ENCODE measurements at places on chromosomes 1 and 21.
A peak's percentile ranks its signal among the peaks of the same experiment; 100 is the strongest.

- no peak for DNase-seq
Observed at GRCh38 chr1:109094377-109094803, 3.8 kb downstream of the TMEM167B start.

- DNase-seq, result peak; percentile 3
Observed at GRCh38 chr1:23343221-23344110, 618 bp downstream of the HNRNPR start.

- no peak for DNase-seq
Observed at GRCh38 chr1:224185208-224185607, 2.2 kb downstream of the DEGS1 start.

DNA sequence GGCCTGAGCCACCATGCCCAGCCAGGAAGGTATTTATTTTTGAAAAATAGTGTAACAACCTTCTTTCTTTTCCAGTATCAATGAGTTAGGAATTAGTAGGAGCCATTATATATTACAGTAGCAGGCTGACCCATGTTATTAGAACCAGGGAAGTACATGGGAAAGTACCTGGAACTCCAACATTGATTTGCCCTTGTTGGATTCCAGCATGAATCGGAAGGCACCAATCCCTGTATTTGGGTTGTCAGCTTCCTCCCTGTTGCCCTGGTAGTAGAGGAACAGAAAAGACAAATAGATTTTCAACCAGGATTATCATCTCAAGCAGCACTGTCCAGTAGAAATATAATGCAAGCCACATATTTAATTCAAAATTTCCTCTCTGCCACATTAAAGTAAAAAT lies 10.2 kb upstream of the RBM8A start:
- no peak for DNase-seq

DNA sequence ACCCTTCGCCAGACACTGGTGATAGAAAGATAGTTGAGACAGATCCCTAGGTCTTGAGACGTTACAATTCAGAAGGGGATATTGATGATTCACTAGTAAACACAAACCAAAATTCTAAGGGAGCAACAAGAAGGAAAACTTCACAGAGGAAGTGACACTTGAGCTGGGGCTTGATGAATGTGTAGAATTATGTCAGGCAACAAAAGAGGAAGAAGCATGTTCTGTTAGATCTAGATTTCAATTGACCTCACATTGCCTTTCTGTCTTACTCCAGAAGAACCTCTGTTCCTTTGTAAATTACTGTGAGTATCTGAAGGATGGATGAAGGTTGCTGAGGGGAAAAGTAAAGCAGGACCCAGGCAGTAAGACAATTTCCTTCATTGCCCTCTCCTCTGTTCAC lies 328.2 kb downstream of the KCTD3 start:
- DNase-seq, result no peak

- DNase-seq, result no peak
Observed at GRCh38 chr1:228941666-228942065, 206.4 kb downstream of the RHOU start.

DNA sequence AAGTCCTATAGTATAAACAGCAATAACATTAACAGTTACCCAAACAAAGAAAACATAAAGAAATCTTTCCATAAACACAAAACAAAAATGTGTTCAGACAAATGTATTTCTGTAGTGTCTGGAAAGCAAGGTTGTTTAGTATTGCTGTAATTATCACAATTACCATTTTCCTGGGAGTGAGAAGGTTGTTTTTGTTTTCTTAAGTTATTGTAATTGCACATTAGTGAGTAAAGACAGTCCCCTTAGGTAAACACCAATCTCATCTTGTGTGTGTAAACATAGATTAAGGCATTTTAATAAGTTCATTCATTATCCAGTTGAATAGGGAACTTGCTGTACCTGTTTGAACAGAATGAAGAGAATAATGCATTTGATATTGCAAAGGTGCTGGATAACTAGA lies 356.9 kb upstream of the ADGRL4 start:
- no peak for DNase-seq

GRCh38 chr1:159977364-159978106 lies 23.5 kb upstream of the SLAMF9 start:
- DNase-seq, result no peak

- no peak for DNase-seq
Observed at GRCh38 chr1:235887676-235888075, 21.0 kb upstream of the LYST start.

- DNase-seq, result no peak
Observed at GRCh38 chr1:5718831-5719632, 273.2 kb downstream of the NPHP4 start.

GRCh38 chr1:32886004-32886827 lies at the start of gene HPCA:
HPCA (plus strand) TSS chr1:32886491; CDS start chr1:32888899, 2,408 bp downstream.
- no peak for DNase-seq

- no peak for DNase-seq
Observed at GRCh38 chr1:27074175-27074780, 61.6 kb upstream of the TENT5B start.

DNA sequence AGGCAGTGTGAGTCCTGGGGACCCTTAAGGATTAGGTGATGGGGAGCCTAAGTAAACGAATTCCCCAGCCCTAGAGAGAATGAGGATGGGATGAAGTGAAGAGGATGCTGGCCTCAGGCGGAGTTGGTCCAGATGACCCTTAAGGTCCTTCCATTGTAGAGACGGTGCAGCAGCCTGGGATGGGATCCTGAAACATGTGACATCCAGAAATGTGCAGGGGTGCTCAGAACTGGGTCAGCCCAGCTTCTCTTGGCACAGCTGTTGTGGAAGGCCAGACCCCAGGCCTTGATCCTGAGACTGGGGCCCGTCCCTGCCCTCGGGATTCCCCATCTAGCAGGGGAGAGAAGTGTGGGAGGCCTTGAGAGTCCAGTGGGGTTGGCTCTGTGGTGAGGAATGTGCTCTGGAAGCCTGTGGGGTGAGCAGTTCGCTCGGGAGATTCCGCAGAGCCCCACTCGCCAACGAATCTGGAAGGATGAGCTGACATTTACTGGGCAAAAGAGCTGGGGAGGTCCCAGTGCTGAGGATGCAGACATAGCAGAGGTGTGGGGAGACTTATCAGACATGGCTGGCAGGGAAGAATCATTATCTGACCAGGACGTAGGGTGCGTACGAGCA lies 28.1 kb downstream of the A3GALT2 start:
- DNase-seq, result no peak

DNA sequence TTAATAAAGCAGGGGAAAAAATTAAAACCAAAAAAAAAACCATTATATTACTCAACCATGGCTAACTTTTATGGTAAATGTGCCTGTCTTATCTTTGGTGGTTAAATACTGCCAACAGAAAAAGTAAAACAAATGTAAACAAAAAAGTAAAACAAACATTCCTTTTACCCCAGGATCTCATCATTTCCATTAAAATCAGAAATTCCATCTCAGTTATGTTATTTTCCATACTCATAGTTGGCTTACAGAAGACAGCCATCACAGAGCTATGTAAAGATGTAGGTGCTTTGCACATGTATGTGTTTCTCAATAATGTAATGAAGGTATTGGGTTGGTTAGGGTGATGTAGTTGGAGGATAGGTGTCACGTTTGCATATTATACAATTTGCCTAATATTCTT lies 185.0 kb downstream of the KCNK2 start:
- DNase-seq, result no peak

DNA sequence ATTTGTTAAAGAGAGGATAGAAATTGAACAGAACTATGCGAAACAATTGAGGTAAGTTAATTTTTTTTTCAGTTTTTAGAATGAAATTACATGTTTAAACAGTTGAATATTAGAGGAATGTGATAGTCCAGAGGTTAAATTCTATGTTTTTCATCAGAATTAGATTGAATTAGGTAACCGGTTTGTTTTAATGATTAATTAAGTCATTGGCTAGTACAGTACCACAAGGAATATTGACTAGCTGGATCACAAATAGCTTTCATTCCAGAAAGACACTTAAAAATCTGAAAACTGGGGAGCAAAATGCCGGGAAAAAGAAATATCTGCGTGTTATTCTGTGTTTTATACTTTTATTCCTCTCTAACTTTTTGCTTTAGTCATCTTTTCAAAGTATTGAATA lies 51.6 kb downstream of the FNBP1L start:
- DNase-seq, result no peak

DNA sequence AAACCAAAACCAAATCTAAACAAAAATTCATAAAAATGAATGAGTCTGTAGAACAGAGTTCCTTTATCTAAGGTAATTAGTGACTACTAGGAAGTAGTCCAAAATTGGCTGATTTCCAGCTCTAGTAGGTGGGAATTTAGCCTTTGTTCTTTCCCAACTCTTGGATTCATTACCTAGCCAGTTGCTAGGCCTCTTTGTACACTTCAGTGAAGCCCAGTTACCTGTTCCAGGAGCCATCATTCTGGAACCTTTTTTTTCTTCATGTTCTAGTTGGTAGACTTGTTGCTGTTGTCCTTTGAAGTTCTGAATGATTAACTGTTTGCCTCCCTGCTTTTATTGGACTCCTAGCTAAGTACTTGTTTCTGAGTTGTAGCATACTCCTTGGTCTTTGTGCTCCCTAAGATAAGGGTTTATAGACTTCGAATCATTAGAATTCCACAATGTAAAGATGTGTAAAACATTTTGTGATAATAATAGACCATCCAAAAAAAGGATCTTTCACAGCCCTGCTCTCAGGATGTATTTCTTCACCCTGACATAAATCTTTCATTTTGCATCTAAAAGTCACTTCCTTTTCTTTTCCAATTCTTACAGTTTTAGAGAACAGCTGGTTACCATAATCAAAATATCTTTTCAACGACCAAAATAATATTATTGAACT lies 9.8 kb downstream of the PLA2G4A start:
- no peak for DNase-seq

GRCh38 chr1:226034482-226034881 lies 28.0 kb upstream of the H3-3A start:
- no peak for DNase-seq

- no peak for DNase-seq
Observed at GRCh38 chr1:156721535-156721934, 6.7 kb upstream of the METTL25B start.

DNA sequence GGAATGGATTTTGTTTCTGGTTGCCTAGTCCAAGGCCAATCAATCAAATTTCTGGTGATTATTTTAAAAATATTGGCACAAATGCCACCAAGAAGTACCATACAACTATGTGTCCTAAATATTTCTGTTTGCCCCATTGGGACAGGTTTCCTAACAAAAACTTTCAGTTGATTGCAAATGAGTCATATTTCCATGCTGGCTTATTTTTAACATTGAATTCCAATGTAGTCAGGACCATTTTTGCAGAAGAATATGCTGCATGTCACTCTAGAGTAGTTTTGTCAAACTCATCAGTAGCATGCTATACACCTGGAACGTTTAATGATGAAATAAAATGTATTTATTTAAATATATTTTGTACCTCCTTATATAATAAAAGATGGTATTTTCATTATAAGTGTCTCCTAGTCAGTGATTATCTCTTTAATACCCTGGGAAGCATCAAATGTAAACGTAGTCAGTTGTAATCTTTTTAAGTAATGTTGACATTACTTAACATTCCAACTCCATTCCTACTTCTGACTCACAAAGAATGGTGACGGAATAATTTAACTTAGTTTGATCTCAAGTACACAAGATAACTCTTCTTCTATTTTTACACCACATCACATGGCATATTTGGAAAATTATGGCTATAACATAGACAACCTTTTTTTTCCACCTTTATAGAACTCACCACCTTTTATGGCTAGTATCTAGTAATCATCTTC lies 39.0 kb upstream of the USH2A start:
- DNase-seq, result no peak

GRCh38 chr1:212635141-212635631 lies 26.6 kb downstream of the ATF3 start:
- no peak for DNase-seq

DNA sequence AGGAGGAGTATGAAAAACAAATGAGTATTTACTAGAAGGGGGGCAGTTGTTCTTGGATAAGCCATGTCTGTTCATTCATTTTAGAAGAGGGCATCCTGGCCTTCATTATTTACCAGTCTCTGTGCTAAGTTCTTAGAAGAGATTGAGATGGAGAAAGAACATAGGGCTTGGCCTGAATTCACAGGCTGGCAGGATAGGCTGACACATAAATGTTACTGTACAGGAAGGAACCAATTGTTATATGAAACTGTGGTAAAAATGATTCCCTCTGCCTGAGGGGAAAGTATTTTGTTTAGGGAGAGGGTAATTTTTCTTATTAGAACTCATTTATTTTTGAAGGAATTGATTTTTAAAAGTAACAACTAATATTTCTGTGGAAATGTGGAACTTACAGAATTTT lies 99.5 kb downstream of the MAN1A2 start:
- DNase-seq, result no peak

DNA sequence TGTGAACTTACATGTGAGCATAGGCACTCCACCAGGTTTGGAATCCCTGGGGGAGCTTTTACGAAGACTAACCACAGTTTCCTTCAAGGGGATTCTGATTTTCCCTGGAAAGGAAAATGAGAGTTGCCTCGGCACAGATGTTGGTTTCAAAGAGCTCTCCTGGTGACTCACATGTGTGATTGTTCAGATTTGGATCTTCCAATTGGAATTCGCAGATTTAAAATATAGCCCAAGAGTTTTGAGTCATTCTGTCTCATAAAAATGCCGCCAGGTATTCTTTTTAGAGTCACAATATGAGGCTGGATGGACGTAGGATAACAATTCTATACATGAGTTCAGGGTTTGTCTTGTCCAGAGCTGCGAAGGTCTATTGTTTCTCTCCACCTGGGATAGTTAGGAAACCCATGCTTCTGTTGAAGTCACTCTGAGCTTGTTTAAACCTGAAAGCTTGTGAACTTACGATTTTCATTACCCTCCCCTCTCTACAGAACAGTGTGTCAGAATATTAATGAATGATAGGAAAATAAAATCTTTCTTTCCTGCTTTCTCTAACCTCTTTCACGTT lies 64.9 kb downstream of the TGFB2 start:
- DNase-seq, result no peak

GRCh38 chr21:29104239-29104708 lies 26.2 kb upstream of the MAP3K7CL start:
- DNase-seq, result no peak

GRCh38 chr1:111733992-111734341 lies 5.2 kb downstream of the INKA2 start:
- no peak for DNase-seq

DNA sequence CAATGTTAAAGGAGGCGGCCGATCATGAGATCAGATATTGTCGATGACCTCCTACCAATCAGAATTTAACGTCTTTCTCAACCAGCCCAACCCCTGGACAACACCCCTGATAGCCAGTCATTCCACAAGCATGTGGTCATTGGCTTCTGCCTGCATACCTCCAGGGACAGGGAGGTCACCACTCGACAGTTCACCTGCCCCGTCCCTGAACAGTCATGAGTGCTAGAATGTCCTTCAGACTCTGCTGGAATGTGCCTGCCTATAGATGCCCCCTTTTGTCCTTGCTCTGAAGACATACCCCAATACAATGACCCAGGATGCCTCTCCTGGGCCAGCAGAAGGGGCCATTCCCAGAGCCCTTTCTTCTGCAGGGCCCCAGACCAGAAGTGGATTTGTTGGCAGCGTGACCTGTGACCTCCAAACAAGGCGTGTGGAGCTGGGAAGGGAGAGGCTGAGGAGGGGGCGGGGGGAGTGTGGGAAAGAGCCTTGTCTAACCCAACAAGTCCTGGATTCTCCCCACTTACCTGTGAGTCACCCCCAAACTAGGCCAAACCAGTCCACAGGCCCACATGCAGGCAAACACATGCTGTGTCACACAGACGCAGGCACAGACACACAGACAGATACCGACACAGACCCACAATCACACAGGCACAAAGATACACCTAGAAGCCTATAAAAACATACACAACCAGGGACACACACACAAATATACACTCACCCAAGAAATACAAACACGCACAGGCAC lies 2.2 kb downstream of the CRYBG2 start:
- DNase-seq, result no peak

GRCh38 chr1:229221106-229222019 lies 49.5 kb upstream of the RAB4A start:
- no peak for DNase-seq
